ENCODE measurements at places on chromosomes 7 and 10. TPM values are rescaled to one million over a fixed set of nuclear protein-coding genes. Genes with fewer than 3 reads are reported as not detected.

DNA sequence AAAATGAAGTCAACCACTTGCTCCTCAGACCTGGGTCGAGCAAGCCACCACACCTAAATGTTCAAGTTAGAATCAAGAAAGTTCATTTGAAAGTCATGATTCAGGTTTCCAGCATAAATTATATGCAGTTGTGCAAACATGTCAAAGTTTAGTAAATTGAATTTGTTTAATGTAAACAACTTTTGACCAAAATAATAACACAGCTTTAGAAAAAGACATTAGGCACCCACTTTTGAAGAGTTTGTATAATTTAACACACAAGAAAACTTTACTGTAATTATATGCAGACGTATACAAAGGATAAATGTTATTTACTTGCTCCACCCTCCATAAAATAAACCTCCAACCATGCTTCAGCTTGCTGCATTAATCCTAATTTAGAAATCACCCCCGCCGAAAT, 680.0 kb downstream of the LRMDA start:
- DNase-seq = no peak

DNA sequence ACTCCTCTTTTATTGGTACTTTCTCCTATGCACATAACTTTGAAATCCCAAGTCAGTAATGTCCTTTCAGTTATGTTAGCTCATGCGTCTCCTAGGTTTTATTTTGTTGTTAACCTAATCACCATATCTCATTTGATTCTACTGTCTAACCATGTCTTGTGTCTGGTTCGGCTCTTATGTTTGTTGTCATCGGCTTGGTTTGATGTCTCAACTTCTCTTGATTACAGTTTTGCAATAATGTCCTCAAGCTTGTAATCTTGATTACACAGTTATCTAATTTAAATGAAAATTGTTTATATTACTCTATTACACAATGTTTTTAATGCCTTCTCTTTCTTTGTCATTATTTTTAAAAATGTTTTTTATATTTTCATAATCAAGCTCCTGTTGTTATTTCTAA, 35.9 kb upstream of the SEMA3A start:
- no peak for DNase-seq

- peak; percentile 40 for DNase-seq
Observed at GRCh38 chr10:77643795-77644468, 6.3 kb upstream of the KCNMA1 start.

DNA sequence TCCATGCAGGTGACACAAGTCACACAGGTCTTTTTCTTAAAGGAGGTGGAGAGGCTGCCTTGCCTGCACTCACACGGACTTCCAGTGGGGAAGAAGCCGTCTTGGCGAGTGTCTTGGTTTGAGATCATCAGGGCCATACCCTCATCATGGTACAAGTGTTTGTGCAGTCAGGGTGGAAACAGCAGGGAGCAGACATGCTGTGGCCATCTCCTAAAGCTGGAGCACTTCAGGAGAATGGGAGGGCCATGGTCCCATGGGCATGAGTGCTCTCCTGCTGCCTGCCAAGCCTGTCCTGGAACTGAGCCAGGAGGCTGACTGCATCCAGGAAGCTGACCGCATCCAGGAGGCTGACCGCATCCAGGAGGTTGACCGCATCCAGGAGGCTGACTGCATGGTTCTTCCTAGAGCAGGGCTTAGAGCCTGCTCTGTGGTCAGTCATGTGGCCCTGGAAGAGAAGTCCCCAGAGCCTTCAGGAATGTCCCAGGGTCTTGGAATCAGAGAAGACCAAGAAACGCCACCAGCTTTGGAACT, 98.4 kb downstream of the ADARB2 start:
- DNase-seq = no peak

The SLC13A1 gene
- total RNA-seq = not detected
